ENCODE measurements at places on chromosomes 16 and 17. TPM values are rescaled to one million over a fixed set of nuclear protein-coding genes. Genes with fewer than 3 reads are reported as not detected.

CYBA gene
- total RNA-seq, result 130 TPM

ANKFY1 gene
- 33.9 TPM for total RNA-seq

WNK4 gene
- total RNA-seq, result under 0.01 TPM

HS3ST2 gene
- total RNA-seq, result not detected

PABPN1L gene
- not detected for total RNA-seq

STARD3 gene
- total RNA-seq, result 31.7 TPM

CCDC43 gene
- 35.2 TPM for total RNA-seq

TPPP3 gene
- 3.8 TPM for total RNA-seq

KRT24 gene
- not detected for total RNA-seq

AKAP1 gene
- 9.1 TPM for total RNA-seq

MED9 gene
- total RNA-seq, result 11.7 TPM

ARL5C gene
- total RNA-seq, result not detected

PLXDC1 gene
- 4.1 TPM for total RNA-seq

LYRM9 gene
- total RNA-seq, result 4.4 TPM

Data from fibroblast of lung (primary cell).